ENCODE measurements at places on chromosomes 5 and 9.
A peak's percentile ranks its signal among the peaks of the same experiment; 100 is the strongest.

- no peak for DNase-seq
These were observed 375.1 kb downstream of the SPATA31D1 start for GRCh38 chr9:82363682-82364081.

- DNase-seq: no peak
These were observed 28.1 kb downstream of the IL7R start for GRCh38 chr5:35884773-35885172.

- DNase-seq: no peak
These were observed 222.9 kb upstream of the MEF2C start for GRCh38 chr5:89105836-89106235.

DNA sequence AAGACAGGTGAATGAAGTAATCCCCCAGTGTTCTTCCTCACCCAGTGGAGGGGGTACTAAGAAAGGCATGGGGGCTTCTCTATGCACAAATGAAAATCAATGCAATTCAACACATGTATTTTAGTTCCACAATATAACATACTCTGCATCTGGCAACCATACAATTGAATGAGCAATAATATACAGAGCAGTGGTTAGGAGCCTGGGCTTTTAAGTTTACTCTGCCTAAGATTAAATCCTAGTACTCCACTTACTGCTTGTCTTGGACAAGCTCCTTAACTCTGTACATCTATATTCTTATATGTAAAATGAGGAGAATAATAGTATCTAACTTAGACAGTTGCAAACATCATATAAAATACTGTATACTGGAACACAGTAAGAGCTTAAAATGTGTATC lies 195.4 kb upstream of the TRIM32 start:
- DNase-seq: no peak

DNA sequence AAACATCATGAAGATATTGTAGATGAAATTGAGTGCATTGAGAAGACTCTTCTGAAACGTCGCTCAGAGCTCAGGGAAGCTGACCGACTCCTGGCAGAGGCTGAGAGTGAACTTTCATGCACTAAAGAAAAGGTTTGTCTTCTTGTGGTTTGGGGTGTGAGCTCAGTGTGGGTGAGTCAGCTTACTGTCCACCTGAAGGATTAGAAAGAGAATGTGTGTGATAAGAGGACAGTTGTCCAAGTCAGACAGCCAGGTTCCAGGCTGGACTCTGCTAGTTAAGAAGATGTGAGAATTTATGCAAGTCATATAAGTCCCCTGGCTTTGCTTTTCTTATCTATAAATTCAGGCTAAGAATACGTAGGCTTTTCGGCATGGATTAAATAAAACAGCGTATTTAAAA lies 46.9 kb downstream of the RAB14 start:
- no peak for DNase-seq

GRCh38 chr5:43785198-43785597 lies 182.2 kb downstream of the NNT start:
- DNase-seq: no peak

DNA sequence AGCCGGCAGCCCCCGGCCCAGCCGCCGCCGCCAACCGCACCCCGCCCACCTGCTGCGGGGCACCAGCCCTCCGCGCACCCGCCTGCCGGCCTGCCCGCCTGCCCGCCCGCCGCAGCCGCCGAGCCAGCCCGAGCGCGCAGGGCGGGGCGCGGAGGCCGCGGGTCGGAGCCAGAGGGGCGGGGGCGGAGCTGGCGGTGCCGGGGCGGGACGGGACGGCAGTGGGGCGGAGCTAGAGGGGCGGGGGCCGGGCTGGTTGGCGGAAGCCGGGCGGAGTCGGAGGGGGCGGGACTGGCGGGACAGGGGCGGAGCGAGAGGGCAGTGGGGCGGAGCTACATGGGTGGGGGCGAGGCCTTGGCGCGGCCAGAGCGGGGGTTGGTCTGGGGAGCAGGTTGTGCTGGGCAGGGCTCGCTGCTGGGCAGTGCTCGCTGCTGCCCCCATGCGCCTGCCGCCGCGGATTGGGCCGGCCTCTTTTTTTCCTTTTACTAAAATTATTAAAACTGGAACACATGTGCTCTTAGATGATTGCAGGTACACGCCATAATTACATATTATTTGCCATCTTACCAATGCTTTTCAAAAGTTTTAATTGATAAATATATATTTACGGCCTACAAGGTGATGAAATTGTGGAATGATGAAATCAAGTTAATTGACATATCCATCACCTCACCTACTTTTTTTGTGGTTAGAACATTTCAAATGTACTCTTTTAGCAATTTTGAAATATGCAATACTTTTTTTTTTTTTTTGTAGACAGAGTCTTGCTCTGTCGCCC lies at the start of gene SH3GLB2:
Gene SH3GLB2, minus strand, starts transcription at position 140 of the 775 bp plus-strand sequence. CDS start 177 bp downstream, outside the sequence.
- peak; percentile 74 for DNase-seq

GRCh38 chr5:113169720-113170119 lies 193.1 kb downstream of the DCP2 start:
- DNase-seq: no peak

DNA sequence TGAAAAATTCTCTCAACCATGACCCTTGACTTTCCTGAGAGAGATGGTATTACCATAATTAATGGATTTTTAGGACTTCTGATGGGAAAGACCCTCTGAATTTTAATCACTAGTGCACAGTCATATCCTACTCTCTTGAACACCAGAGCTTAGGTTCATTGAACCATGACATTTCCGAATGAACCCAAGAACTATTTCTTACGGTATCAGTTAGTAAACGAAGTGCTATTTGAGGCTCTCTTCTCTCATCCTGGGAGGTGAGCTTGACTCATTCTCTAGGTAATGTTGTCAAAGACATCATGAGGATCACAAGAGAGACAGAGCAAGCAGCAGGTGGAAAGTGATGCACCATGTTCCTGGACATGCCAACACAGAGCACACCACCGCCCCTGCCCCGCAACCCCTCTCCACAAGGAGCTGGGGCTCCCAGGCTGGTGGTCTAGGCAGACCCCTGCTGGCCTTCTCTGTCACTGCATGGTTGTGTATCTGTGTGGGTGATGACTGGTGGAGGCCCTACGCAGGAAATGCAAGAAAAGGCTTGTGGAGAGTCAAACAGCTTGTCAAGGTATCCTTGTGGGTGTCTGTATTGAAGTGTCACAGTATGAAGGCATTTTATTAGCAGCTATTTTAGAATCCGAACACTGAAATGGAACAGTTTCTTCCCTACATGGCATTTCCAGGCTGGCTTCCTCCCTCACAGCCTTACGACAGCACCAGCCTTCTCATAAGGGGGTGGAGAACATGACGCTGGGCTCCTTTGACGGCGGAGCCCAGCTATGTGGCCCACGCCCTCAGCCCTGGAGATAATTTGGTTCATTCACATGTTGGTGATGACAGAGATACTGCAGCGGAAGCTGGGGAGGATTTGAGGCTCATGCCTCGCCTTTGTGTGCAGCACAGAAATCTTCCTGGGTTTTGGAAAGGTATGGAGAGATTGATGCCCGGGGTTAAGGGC lies 297.6 kb downstream of the NTRK2 start:
- DNase-seq: no peak

DNA sequence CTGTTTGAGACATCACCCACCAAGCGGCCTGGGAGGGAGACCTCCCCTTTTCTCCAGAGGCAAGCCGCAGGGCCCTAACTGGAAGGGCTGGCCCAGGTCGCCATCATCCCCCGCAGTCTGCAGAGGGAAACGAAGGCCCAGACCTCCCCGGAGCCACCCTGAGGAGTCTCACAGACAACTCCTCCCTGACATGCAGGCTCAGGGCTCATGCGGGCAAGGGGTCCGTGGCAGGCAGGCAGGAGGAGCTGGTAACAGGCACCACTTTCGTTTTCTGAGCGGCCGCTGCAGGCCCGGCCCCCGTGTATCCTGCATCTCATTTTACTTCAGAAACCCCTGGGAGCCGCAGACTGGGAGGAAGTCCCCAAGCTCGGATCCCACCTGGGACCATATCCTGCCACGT lies 192.0 kb upstream of the PPP1R26 start:
- no peak for DNase-seq

DNA sequence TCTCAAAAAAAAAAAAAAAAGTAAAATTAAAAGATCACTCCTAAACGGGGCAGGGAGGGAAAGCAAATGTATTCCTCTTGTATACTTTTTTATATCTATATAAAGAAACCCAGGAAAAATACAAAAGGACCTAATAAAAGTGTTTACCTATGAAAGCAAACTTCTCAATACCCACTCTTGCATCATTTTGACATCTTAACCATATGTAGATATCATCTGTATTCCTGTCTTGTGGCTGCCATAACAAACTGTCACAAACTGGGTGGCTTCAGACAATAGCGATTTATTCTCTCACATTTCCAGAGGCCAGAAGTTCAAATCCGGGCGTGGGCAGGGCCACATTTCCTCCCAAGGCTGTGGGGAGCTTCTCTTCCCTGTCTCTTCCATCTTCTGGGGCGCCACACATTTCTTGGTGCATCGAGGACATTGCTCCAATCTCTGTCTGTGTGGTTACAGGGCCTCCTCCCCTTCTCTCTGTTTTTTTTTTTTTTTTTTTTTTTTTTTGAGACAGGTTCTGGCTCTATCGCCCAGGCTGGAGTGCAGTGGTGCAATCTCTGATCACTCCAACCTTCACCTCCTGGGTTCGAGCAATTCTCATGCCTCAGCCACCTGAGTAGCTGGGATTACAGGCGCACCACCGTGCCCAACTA lies 58.4 kb upstream of the IL17B start:
- DNase-seq: no peak

GRCh38 chr5:141826674-141827073 lies 51.5 kb downstream of the PCDH1 start:
- no peak for DNase-seq

- DNase-seq: no peak
These were observed 36.4 kb upstream of the RAPGEF6 start for GRCh38 chr5:131671409-131671808.

DNA sequence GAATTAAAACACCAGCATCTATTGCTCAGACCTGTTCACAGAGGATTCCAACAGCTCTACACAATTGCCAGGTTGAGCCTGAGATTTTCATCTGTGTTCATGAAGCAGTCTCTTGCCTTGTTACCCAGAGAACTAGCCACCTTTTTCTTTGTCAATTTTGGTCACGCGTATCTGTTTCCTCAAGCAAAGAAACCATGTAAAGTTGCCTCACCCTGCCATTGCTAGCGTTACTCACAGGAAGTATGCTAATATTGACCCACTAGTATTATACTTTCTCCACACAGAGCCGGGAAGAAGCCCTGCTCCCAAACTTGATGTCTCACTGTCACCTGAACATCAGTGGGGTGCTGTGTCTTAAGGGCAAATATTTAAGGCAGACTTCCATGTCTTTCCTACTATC lies 168.5 kb downstream of the PLPPR1 start:
- DNase-seq: no peak

DNA sequence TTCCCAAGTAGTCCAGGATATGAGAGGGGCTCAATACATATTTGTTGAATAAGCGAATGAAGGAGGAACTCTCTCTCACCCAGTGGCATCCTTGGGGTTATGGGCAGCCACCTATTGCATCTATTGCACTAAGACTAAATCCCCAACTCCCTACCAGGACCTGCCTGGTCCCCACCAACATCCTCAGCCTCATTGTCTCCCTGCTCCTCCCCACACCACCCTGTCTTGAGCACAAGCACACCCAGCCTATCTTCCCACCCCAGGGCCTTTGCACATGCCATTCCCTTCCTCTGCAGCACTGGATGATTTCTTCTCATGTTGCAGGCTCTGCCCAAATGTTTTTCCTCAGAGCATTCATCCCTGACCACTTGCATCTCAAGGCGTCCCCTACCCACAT lies 133.8 kb downstream of the BARX1 start:
- no peak for DNase-seq

- DNase-seq: no peak
These were observed 89.2 kb upstream of the GRHPR start for GRCh38 chr9:37333288-37333687.

DNA sequence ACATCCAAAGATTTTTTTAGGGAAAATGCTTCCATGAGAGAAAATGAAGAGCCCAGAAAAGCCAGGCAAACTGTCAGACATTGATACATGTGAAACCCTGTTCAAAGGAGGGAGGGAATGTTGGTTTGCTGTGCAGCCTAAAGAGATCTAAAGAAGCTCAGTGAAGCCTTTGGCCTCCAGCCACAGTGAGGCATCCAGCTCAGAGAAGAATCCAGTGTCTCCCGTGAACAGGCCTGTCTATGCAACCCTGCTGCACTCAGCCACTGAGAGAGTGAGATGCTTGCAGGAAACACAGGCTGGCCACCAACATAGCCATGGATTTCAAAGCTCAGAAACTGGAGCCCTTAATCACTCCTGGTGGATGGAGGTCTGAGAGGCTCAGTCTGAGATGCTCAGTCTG lies 171.4 kb upstream of the PLCXD3 start:
- DNase-seq: no peak

DNA sequence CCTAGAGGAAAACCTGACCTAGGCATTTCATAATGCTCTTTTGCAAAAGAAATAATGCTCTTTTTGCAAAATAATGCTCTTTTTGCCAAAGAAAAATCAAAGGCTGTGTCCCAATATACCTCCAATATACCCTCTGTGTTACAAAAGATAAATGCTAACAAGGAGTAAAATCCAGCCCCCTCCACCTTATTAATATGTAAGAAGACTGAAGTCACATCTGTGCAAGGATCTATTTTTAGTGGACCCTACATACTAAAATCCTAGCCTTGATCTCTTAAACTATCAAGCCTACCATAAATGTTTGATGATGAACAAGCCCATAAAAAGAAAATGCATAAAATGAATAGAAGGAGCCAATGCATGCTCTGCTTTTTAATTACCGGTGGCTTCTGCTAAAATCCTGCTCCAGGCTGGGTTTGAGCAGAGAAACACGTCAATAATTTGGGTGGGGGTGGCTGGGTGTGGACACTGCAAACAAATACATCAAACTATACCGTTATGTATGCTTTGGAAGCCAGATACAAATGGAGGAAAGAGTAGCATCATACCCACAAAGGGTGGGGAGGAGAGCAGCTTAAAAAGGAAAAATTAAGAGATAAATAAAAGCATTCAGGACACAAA lies 131.6 kb downstream of the SEMA6A start:
- DNase-seq: no peak

DNA sequence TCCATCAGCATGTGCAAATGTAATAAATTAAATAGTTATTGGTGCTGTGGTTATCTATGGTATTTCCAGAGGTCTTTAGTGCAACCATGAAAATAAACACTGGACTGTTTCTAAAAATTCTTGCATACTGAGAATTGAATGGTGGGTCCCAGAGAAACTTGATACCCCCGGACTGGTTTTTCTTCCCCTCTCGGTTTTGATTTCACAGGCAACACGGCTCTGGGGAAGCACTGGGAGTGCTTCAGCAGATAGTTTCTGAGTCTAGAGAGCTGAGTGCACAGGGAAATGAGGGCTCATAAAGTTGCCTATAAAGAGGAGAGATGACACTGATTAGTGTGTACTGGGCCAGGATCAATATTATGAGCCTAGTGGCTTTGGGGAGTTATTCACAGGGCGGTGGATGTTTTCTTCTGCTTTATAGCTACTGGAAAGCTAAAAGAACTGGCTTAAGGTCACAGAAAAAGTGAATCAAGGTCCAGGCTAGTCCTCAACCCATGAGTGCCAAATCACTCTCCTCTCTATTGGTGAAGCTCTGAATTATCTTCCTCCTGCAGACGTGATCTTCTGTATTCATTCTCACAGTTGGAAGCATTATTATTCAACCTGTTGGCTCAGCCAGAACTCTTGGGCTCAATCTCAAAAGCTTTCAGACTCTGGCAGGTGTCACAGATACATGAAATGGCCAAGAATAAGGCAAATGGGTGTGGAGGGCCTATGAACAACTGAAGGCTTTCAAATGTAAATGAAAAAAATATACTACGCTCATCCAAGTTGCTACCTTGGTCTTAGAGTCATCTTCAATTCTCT lies 170.2 kb upstream of the HMHB1 start:
- no peak for DNase-seq

- no peak for DNase-seq
These were observed 62.4 kb upstream of the CTSL start for GRCh38 chr9:87663556-87663955.

Data from KG1 (cell line).